ENCODE measurements at places on chromosomes 2 and 18. TPM values are rescaled to one million over a fixed set of nuclear protein-coding genes. Genes with fewer than 3 reads are reported as not detected.

The NTSR2 gene
- total RNA-seq, result not detected

The GKN1 gene
- not detected for total RNA-seq

The MBP gene
- 7.0 TPM for total RNA-seq

The KCNIP3 gene
- 0.13 TPM for total RNA-seq

The NBAS gene
- total RNA-seq, result 72.6 TPM

The ATOH8 gene
- total RNA-seq, result 21.5 TPM

The PSTPIP2 gene
- 0.63 TPM for total RNA-seq

The AQP12A gene
- not detected for total RNA-seq

DNA sequence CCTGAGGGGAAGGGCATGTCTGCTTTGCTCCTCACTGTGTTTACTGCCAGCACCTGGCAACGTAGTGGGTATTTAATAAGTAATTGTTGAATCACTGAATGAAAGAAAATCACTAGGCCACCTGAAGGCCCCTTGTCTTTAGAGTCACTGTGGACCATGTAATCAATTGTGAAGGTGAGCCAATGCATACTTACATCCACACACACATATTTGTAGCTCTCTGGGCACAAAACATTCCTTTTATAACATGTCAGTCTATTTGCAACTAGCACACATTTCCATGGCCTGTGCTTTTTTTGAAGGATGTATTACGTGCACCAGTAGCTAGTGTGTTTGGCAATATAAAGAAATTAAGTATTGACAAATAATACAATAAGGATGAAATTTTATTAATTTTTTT lies 11.2 kb downstream of the ATP8B1 start:
- DNase-seq, result peak; percentile 43

- DNase-seq, result no peak
Observed at GRCh38 chr2:84029903-84030575, 429.0 kb downstream of the SUCLG1 start.

DNA sequence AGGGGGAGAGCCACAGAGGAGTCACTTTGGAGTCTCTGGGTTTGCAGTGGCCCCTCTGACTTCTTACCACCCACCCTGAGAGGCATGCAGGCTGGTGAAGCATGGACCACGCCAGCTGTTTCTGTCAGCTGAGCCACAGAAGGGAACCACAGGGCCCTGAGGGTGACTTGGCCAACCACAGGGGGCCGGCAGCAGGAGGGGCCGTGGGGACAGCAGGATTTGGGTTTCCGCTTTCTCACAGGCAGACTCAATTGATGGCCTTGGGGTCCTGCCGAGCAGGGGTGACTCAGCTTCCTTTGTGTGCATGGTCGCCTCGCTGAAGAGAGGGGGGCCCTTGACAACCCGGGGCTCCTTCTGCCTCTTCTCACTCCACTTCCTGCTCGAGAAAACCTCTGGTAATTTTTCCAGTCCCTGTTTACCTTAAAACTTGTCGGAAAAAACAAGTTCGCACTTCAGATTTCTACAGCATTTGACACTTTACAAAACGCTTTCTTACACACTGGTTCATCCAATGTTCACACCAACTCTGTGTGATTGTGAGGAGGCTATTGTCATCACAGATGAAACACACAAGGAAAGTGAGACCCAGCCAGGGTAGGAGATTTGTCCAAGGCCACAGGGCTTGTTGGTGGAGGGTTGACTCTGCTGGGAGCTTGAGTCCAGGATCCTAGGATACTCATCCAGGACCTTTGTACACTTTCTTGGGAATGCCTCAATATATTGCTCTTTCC lies 311.2 kb downstream of the LPIN1 start:
- DNase-seq, result no peak

DNA sequence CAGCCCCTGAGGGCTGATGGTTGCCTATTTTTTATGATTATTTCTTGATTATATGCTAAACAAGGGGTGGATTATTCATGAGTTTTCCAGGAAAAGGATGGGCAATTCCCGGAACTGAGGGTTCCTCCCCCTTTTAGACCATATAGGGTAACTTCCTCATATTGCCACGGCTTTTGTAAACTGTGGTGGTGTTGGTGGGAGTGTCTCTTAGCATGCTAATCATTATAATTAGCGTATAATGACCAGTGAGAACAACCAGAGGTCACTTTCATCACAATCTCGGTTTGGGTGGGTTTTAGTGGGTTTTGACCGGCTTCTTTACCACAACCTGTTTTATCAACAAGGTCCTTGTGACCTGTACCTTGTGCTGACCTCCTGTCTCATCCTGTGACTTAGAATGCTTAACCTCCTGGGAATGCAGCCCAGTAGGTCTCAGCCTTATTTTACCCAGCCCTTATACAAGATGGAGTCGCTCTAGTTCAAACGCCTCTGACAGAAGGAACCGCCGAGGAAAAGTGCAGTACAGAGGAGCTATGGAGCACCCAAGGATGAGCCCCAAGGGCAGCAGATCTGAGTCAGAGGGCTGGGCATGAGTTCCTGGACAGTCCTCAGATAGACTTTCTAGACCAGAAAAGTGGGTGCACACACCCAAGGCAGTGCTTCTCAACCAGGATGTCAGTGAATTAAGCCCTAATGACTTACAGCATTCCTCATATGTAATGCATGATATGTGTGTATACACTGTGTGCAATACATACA lies 37.1 kb upstream of the ASAP2 start:
- DNase-seq, result no peak

GRCh38 chr2:26612522-26613240 lies 28.5 kb downstream of the CIB4 start:
- DNase-seq, result no peak

DNA sequence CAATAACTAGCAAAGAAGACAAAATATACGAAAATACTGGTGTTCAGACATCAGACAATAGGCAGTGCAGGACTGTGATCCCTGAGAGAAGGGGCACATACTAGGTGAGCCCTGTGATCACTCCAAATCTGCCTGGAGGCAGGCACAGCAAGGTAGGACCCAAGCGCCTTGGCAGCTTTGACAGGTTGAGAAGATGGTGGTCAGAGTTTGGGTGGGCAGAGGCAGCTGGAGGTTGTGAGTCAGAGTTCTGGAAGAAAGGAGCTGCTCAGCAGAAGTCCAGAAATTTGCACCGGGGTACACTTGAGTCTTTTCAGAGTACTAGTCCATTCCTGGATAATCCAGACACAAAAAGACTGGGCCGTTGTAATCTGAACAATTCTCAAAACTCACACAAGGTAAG lies 14.0 kb downstream of the KIF1A start:
- DNase-seq, result no peak

GRCh38 chr2:204265681-204266181 lies 279.5 kb upstream of the PARD3B start:
- DNase-seq, result no peak

GRCh38 chr18:5476961-5477800 lies 66.6 kb downstream of the EPB41L3 start:
- no peak for DNase-seq

DNA sequence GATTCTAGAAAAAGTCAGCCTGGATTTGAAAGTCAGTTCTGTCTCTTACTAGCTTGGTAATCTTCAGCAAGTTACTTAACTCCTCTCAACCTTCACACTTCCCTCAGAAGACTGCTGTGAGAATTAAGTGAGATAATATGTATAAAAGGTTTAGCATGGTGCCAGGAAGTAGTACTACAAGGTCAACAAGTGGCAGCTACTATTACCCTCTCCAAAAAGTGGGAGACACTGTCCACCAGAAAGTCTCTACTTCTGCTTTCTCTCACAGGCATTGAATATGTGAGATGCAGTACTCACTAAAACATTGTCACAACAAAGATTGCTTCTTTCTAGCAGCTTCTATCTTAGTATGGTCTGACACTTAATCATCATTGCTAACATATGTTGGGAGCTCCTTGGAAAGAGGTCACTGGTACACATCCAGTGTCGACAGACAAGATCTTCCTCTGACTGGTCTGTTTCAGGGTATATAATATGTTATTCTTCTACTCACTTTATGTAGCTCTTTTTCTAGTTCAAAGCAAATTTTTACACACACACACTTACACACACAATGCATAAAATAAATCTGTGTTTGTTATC lies 47.9 kb downstream of the DOCK10 start:
- no peak for DNase-seq

- no peak for DNase-seq
Observed at GRCh38 chr2:151568501-151568900, 158.8 kb downstream of the RIF1 start.

- no peak for DNase-seq
Observed at GRCh38 chr2:55530539-55531081, 11.1 kb downstream of the CFAP36 start.

DNA sequence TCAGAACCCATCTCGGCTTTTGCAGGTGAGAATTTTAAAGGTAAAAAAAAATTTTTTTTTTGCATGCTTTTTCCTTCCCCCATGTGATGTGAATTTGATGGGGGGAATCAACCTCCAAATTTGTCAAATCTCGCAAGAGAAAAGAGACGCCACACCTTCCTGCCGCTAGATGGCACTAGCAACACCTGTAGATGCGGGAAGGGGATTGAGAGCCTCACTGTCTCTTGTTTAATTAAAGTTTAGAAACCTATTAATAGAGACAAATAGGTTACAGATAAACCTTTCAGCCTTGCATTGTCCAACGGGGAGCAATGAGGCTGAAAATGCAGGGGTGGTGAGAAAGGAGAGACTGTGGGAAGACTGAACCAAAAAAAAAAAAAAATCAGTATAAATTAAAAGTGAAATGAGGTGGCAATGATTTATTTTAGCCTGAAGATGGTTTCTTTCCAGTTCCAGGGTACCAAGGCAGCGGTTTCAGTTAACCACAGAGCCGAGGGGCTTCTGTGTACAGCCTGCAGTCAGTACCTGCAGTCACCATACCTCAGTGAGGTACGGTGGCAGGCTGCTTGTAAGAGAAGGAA lies 84.6 kb downstream of the NRP2 start:
- peak; percentile 73 for DNase-seq

DNA sequence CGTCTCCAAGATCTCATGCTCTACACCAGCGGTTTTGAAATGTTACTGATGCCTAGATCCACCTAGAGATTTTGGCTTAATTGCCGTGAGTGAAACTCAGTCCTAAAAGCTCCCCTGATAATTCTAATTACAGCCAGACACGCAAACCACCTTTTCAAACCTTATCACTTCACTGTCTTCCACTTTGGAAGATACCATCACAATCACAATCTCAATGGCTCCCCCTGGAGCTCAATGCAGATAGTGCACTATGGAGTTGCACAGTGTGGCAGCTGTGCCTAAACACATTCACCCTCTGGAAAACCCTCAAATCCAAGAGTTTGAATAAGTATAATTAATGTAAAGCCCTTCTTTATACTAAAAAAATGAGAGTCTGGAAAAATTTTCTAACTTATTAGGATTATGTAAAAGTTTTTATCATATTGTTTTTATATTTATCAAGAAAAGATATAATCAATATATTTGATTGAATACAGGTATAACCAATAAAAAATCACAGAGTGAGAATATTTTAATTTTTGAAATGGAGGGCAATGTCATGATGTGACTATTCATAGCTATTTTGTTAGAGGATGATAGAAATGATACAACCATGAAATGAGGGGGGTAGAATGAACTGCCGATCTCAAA lies 102.9 kb upstream of the SLC8A1 start:
- peak; percentile 17 for DNase-seq

DNA sequence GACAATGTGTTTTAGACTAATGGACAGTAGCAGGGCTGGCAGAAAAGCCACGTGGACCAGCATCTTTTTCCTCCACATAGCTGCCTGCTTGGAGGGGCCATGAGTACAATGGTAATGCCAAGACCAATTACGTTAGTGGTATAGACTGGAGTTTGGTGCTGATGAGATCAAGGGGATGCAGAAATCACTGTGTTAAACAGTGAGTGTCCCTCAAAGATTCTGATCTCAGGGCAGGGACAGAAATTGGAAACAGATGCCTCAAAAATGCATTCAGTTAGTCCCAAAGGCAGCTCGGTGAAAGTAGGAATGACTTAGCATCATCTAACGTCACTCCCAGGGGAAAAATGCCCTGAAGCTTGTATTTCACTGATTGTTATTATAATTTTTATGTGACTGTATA lies 72.4 kb downstream of the SLC16A14 start:
- DNase-seq, result no peak

GRCh38 chr18:3870914-3871313 lies 420.9 kb downstream of the TGIF1 start:
- no peak for DNase-seq

GRCh38 chr2:188813857-188814256 lies 160.3 kb upstream of the COL3A1 start:
- no peak for DNase-seq

DNA sequence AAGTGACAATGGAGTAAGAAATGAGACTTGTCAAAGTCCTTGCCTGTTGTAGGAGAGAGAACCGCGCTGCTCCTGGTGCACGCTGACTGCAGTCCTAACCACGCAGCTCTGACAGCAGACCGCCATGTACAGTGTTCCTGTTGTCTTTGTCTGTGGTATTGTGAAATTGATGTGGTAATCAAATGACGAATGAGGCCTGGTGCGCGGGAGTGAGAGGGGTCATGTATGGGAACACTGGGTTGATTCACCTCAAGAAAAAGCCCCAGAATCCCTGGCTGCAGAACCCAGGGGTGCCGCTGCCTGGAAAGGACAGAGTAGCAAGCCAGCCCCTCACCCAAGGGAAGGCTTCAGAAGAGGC lies 64.0 kb downstream of the INPP4A start:
- no peak for DNase-seq

- DNase-seq, result peak; percentile 1
Observed at GRCh38 chr2:119929537-119929936, 83.3 kb upstream of the EPB41L5 start.

- DNase-seq, result no peak
Observed at GRCh38 chr2:223994562-223995162, 37.4 kb downstream of the MRPL44 start.

DNA sequence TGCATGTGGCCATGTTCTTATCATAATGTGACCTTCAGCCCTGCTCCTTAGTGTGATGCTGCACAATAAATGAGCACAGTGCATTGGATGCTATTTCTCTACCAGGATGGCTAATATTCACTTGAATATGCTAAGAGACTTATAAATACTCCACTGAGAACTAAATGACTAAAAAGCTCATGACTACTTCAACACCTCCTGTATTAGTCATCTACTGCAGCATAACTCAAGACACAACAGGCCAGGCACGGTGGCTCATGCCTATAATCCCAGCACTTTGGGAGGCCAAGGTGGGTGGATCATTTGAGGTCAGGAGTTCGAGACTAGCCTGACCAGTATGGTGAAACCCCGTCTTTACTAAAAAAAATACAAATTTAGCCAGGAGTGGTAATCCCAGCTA lies 213.4 kb downstream of the RND3 start:
- no peak for DNase-seq

DNA sequence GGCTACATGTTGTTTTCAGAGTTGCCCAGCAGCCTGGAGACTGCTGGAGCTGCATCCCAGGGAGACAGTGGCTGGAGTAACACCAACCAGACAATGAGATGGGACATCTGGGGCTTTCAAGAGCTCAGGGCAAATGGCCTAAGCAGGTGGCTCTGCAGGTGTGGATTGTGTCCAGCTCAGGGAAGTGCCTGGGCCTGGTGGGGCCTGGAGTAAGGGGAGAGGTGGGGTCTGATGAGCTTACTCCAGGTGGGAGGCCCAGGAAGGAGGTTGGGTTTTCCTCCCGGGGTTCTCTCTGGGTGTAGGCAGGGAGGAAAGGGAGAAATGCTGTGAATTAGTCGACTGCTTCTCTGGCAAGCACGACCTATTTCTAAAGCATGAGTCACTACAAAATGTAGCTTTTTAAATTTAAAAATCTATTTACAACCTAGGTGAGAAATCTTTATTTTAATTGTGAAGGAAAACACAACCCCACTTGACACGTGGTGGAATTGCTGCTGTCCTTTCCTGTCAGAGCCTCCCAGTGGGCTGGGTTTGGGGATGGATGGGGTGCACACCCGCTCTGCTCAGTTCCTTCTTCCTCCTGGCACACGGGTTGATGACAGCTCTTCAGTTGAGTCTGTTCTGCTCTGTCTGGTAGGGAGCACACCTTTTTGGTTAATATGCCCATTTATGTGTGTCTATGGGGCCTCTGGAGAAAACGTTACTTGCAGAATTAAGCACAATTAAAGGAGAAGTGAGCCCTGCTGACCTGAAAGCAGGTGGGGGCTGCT lies 81.6 kb downstream of the SH3RF3 start:
- no peak for DNase-seq
